Amygdala (tissue), 56 donors: ENCODE measurements at places on chromosomes 7 and 10.

- no peak for DNase-seq
Measured at GRCh38 chr7:92798517-92799249, 37.7 kb downstream of the CDK6 start.

- peak; percentile 37 for DNase-seq
Measured at GRCh38 chr7:55552320-55553023, 19.8 kb downstream of the VOPP1 start.

GRCh38 chr7:100561491-100562194 lies 12.1 kb downstream of the SAP25 start:
- DNase-seq: no peak

- no peak for DNase-seq
Measured at GRCh38 chr10:64039198-64039597, 518.0 kb downstream of the REEP3 start.

DNA sequence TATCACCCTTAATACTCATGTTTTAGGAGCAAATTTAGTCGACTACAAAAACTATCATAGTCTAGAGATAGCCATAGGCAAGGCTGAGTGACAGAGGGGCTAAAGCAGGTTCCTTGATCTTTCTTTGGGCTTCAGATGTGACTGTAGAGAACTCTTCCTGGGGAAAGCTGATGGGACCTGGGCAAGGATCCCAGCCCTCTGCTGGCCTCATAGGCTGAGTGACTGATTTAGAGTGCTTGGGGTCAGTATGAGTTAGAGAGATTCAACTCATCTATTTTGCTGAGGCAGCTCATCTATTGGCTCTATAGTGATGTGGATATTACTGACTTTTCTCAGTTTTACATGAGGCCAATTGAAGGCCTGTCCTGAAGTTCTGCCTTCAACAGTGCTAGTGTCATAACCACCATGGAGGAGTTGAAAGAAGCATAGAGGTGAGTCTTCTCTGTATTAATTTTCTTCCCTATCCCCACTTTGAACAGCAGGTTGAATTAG lies 81.6 kb downstream of the SAMD9 start:
- no peak for DNase-seq

DNA sequence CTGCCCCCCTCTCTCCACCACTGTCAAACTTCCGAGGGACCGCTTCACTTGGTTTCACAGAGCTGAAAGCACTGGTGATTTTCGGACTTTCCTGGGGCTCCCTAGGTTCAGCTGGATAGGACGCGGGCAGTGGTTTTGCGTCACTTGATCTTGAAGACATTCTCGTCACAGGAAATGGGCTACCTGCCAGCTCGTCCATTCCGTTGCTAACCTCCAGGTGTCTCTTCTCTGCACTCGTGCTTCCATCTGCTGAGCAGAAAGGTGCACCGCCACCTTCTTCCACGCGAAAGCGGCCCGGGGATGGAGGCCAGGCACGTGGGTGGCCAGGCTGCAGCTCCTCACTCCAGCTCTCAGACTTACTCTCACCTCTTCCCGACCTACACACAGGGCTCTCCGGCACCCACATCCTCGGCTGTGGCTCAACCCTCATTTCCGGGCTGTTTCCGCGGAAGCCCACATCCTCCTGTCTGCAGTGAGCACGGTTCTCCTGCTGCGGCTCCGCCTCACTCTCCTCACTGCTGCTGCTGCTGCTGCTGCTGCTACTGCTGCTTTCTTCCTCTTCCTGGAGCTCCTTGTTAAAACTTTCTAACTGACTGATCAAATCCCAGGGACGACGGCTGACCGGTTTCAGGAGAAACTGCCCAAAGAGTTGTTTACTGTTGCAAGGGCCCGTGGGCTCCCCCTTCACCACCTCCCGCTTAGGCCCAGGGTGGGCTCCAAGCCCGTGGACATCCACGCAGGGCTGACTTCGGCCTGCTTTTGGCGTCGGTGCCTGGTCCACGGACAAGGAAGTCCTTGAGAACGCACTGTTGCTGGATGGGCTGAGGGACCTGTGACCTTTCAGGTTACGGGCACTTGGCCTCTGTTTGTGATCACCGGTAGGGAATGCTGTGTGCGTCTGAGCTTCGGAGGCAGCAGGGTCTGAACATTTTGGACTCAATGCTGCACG lies 32.1 kb downstream of the JCAD start:
- DNase-seq: no peak

GRCh38 chr10:32985775-32986350 lies 27.8 kb upstream of the ITGB1 start:
- no peak for DNase-seq

DNA sequence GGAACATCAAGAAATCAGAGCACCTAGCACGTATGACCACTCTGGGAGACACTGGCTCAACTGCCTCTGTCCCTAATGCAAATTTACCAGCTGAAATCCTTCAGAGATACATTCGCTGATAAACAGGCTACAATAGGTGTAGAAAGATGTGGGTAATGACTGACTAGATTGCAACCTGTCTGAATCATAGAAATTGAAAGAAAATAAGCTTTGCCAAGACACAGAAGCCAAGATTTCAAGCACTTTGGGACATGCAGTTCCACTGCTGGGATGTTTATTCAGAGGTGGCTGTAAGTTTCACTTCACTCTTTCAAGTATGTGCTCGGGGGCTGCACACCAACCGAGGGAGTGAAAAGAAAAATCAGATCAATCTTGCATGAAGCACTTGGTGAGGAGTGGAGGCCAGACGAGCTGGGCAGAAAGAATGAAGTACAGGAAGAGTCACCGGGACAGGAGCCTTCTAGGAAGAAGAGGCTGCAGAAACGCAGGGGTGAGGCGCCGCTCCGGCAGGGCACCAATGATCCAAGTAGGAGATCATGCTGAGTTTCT lies 276.7 kb downstream of the PARD3 start:
- DNase-seq: no peak
